ENCODE measurements at places on chromosomes 13 and 19. TPM values are rescaled to one million over a fixed set of nuclear protein-coding genes. Genes with fewer than 3 reads are reported as not detected.

OR7D2 gene
- total RNA-seq, result not detected

BCAM gene
- not detected for total RNA-seq

METTL21C gene
- not detected for total RNA-seq

ZNF729 gene
- not detected for total RNA-seq

MAMSTR gene
- total RNA-seq, result 1.1 TPM

ZNF418 gene
- total RNA-seq, result 5.7 TPM

SLC8A2 gene
- total RNA-seq, result 0.14 TPM

KLK3 gene
- not detected for total RNA-seq

THAP8 gene
- 2.4 TPM for total RNA-seq

ZNF667 gene
- total RNA-seq, result 0.52 TPM

CILP2 gene
- 0.12 TPM for total RNA-seq

ERVK3-1 gene
- 82.7 TPM for total RNA-seq

ZGLP1 gene
- total RNA-seq, result 3.3 TPM

PCP2 gene
- 0.99 TPM for total RNA-seq

IL12RB1 gene
- total RNA-seq, result 76.2 TPM

S1PR4 gene
- total RNA-seq, result 122 TPM

ATP12A gene
- total RNA-seq, result 1.6 TPM

GRIN3B gene
- not detected for total RNA-seq

NAPSA gene
- 8.8 TPM for total RNA-seq

VAV1 gene
- 98.5 TPM for total RNA-seq

CRB3 gene
- total RNA-seq, result 0.55 TPM

ATXN8OS gene
- total RNA-seq, result not detected

EFNA2 gene
- total RNA-seq, result not detected

ZIC2 gene
- 1.6 TPM for total RNA-seq

GIPC3 gene
- 0.15 TPM for total RNA-seq

TUBB4A gene
- 8.1 TPM for total RNA-seq

KISS1R gene
- total RNA-seq, result 1.1 TPM

OR10H1 gene
- total RNA-seq, result not detected

IGLON5 gene
- 0.18 TPM for total RNA-seq

ZNF208 gene
- total RNA-seq, result 0.99 TPM

VPS36 gene
- 46.7 TPM for total RNA-seq

FPR2 gene
- total RNA-seq, result not detected

GNG7 gene
- total RNA-seq, result not detected

SPRED3 gene
- total RNA-seq, result 0.93 TPM

SPTBN4 gene
- total RNA-seq, result 0.30 TPM

RASIP1 gene
- not detected for total RNA-seq

SIGLEC8 gene
- not detected for total RNA-seq

FARP1 gene
- total RNA-seq, result 0.44 TPM

NMRK2 gene
- total RNA-seq, result not detected

ATP4B gene
- not detected for total RNA-seq

LIPE gene
- total RNA-seq, result 41.5 TPM

EPSTI1 gene
- 150 TPM for total RNA-seq

PALM gene
- not detected for total RNA-seq

TUBA3C gene
- total RNA-seq, result not detected

ZNF302 gene
- 11.1 TPM for total RNA-seq

TMIGD2 gene
- 40.7 TPM for total RNA-seq
